ENCODE measurements at places on chromosomes 2 and 18.

- no peak for DNase-seq
Measured at GRCh38 chr2:98560256-98560771, 48.0 kb downstream of the COA5 start.

DNA sequence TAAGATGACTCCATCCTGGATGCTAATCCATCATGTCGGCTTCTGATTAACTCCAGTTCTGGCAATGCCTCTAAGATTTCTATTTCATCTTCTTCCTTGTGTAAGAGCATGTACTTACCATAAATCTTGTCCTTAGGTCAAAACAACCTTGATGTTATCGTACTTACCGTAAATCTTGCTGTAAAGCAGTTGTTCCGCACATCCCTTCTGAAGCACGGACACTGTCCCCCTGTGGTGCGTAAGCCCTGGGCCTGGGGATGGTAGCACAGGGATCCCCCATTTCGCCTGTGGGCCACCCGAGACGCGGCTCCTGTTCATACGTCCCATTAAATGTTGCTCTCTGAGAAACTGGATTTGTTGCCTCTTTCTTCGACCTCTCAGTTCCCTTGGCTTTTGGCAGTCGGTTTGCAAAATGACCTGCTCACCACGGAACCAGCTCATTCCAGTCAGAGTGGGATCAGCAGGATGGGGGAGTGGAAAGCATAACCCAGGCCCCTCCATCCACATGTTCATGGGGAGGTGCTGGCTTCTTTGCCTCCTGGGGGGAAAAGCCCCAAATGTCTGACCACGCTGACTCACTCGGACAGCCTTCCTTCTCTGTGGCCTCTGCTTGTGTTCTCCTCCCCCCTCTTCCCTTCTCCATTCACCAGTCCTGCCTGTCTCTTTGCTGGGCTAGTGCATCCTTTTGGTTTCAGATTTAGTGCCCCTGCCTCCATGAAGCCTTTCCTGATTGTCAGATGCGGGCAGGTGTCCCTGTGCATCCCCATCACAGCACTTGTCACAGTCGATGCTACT lies 49.9 kb downstream of the RAB31 start:
- DNase-seq: no peak

GRCh38 chr2:111930875-111931274 lies 32.5 kb downstream of the MERTK start:
- DNase-seq: no peak

- no peak for DNase-seq
Measured at GRCh38 chr2:67510745-67511144, 113.6 kb downstream of the ETAA1 start.

GRCh38 chr18:79754022-79754761 lies 43.5 kb upstream of the KCNG2 start:
- DNase-seq: no peak
